ENCODE measurements at places on chromosomes 5 and 9.
A peak's percentile ranks its signal among the peaks of the same experiment; 100 is the strongest.

DNA sequence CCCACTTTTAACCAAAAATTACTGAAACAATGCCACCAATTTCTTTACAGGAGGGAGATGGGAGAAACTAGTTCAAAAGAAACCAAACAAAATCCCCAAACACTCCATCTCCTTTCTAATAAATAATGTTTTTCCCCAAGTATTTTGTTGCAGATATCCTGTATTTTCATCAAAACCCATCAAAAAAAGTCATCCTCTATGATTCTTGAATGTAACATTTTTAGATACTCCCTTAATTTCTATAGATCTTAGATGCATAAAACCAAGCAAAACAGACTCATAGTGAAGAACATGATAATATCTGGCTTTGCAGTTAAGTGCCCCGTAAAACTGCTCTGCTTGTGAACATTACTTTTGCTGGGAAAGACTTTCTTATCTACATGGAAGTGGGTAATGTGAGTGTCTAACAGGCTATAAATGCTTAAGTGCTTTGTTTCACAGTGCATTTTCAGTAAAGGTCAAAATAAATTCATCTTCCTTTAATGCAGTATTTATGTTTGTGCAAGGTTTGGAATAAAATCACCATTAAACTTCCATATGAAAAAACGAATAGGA is 77.3 kb upstream of the TBCA start:
- DNase-seq = no peak

GRCh38 chr5:16736158-16736995 is 119.6 kb upstream of the RETREG1 start:
- peak; percentile 84 for DNase-seq

DNA sequence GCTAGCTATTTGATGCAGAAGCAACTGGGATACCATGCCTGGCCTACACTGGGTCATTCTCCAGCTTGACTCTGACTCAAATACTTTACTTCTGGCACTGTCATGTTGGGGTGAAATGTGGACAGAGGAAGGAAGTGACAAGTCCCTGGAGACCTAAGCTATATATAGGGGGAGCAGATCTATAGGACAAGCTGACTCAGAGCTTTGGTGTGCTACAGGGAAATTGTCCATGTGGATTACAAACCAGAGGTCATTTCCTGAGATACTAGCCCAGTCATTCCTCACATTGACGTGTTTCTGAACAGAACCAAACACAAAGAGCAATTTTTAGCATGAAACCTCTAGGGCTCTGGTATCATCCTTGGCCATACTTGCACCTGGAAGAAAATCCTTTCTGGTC is 531.6 kb upstream of the CLINT1 start:
- DNase-seq = no peak

DNA sequence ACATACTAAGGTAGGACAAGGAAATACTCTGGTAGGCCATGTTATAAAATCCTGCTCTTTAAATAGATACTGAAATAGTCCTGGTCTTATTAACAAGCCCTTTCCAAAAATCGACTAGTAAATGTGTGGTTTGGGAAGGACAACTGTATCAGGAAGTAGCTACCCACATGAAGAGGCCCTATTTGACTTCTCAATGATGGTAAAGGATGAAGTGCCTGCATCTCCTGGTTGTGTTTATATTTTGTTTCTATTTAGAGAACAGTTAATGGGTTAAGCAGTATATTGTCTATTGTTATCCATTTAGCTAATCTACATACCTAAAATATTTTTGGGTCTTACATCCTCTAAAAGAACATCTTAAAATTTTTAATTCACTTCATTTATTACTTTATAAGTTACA is 12.5 kb downstream of the GDF9 start:
- DNase-seq = no peak

DNA sequence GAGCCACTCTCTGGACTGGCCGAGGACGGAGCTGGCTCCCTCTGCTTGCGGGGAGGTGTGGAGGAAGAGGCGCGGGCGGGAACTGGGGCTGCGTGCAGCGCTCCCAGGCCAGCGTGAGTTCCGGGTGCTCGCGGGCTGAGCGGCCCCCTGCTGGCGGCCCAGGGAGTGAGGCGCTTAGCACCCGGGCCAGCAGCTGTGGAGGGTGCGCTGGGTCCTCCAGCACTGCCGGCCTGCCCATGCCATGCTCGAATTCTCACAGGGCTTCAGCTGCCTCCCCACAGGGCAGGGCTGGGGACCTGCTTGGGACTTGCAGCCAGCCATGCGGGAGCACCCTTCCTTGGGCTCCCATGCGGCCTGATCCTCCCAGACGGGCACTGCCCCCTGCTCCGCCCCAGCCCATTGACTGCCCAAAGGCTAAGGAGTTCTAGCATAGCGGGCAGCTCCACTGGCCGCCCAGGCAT is 416.9 kb downstream of the MRPS30 start:
- DNase-seq = no peak

DNA sequence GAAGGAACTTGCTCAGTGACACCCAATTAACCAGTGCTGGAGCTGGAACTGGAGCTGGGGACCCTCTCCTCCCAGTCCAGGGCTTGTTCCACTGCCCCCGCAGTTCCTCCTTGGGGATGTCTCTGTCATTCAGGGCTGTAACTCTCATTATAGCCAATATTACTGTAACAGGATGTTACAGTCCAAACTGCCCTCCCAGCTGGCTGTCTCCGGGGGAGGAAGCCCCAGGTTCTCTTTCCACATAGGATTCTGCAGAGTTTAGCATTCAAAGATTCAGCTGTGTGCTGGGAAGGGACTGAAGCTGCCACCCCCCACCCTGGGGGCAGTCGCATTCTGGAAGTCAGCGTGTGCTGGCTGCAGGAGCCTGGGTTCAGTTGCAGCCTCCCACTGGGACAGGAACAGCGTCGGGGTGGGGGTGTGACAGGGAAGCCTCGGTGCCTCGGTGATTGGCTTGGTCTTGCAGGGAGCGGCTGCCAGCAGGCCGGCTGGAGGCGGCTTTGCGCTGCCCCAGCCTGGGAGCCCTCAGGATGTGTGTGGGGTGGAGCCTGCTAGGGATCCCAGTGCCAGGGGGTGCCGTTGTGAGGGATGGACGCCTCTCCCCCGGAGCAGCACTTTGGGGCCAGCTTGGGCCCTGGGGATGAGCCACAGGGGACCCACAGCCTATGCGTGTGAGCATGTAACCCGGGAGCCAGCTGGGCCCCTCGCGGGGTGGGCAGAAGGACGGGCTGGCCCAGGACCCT is 101.1 kb downstream of the RGS3 start:
- DNase-seq = no peak

GRCh38 chr9:79312686-79313421 is 258.9 kb upstream of the TLE4 start:
- DNase-seq = peak; percentile 32
